ENCODE measurements at places on chromosomes 2 and 18.

DNA sequence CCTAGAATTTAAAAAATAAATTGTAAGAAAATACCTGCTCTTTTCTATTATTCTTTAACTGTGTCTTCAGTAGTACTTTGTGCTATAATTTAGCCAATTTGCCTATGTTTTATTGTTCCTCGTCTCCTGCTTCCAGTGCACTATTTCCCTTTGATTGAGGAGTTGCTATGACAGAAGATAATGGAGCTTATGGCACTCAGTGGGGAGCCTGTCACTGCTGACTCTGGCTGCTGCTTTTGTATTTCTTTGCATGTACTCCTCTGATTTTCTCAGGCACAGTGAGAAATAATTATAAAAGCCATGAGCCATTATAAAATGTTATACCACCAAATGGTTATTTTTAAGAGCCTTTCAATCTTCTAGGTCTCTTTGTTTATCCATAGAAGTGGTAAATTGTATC lies 1310.8 kb upstream of the SLC39A10 start:
- DNase-seq: peak; percentile 6

DNA sequence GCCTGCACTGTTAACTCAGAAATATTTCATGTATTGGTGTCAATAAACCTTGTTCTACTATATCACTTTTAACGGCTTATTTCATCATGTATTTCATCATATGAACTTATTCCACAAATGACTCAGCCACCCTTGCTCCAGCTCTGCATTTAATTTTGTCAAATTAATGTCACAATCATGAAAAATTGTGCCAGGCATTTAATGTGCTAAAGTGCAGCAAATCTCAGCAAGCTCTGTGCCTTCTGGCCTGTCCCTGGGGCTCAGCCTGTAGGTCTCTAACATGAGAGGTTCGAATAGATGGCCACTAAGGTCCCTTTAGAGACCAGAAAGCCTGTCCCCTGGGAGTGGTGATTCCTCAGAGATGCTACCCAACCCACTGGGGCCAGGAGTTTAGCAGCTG lies 28.6 kb downstream of the BOD1L2 start:
- DNase-seq: no peak

DNA sequence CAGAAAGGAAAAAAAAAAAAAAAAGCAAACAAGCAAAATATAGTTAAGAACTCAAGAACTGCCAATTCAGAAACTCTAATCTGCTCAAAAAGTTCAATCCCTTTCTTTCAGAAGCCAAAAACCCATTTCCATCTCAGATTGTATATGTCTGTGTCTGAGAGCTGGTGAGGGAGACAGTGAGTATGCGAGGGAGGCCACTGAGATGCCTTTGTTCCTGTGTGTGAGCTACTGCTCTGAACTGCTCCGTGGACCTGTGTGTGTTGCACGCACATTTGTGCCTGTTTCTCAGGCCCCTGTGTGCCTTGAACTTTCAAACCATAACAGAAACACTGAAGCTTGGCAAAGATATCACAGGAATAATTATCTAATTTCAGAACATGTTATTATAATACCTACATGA lies 2.5 kb upstream of the PKDCC start:
- no peak for DNase-seq

DNA sequence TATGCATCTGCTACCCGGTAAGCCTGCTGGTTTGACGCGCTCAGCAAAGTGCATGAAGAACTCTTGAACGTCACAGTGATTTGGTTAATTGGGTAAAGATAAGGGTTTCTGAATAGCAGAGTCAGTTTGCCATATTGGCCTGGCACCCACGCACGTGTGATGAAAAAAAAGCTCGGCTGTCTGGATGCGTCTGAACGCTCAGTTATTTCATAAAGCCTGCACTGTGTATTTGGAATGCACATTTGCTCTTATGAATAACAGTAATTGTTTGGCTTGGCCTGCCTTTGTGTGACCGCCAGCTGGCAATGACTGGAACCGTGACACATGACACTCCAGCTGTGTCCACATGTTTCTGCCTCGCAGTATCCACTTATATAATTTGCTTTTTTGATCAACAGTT lies 129.2 kb upstream of the MEIS1 start:
- no peak for DNase-seq

GRCh38 chr2:221402072-221402471 lies 170.0 kb downstream of the EPHA4 start:
- no peak for DNase-seq

DNA sequence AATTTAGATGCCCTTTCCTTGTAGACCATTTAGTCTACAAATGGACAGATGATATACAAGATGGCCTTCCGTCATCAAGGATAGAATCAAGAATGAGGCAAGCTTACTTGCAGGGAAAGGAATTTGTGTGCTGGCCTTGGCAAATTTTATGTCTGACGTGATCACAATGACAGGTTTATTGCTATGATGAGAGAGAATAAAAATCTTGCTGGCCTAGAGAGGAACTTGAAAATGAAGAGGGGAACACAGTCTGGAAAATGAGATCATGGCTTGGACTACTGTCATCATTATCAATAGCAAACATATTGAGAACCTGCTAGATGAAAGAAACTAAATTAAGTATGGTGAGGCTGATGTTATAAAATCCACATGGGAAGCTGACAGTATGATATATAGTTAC lies 66.0 kb downstream of the CSRNP3 start:
- DNase-seq: no peak

DNA sequence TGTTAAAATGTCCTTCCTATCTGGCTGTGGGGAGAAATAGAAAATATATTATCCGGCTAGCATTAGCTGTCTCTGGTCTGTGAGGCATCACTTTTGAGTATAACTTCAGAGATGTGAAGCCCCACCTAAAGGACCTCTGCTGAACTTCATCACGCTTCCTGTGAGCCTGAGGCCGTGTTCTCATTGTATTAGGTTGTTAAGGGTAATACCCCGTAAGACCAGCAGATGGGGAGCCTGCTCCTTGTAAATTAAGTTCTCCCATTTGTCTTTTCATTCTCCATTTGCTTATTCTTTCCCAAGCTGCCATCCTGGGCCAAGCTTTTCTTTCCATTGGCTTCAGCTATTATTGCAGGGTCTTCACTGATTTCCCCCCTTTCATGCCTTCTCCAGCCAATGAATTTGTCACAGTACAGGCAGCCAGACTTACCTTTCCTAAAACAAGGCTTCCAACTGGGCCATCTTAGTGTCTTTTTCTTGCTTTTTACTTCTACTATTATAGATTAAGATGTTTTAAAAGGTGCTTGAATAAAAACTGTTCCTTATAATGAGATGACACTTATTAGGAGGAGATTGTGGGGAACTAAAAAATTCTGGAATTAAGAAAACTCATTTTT lies 12.4 kb downstream of the NIF3L1 start:
- peak; percentile 87 for DNase-seq

DNA sequence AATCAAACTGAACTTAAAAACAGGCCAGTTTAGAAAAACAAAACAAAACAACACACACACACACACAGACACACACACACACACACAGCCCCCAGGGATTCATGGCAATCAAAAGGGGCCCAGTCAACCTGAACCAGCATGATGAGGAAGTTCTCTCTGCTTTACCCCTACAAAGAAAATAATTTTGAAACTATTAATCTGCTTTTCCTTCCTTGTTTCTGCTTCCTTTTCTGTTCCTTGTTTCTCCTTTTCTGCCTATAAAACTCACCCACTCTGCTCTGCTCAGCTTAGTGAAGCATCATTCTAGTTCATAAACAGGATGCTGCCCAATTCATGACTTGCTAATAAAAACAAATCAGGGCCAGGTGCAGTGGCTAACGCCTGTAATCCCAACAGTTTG lies 203.1 kb downstream of the RAB3GAP1 start:
- no peak for DNase-seq

GRCh38 chr2:45637440-45637839 lies 14.0 kb upstream of the PRKCE start:
- no peak for DNase-seq

GRCh38 chr2:143532061-143532460 lies 402.8 kb downstream of the ARHGAP15 start:
- no peak for DNase-seq

DNA sequence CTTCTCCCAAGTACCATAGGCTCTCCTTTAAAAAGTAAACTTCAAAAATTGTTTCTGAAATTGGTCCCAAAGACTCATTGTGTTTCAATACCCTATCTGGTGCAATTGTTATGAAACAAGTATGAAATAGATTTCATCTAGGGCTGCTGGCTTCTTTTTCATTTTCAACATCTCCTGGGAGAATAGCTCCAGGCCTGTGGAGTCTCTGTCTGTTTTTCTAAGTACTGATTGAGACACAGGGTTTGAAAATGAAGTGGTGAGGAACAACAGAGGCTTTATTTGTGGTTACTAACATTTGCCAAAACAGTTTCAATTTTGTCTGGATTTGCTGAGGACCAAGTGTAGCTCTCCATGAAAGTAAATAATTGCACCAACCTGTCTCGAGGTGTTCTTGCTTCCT lies 315.9 kb upstream of the LRATD1 start:
- no peak for DNase-seq

DNA sequence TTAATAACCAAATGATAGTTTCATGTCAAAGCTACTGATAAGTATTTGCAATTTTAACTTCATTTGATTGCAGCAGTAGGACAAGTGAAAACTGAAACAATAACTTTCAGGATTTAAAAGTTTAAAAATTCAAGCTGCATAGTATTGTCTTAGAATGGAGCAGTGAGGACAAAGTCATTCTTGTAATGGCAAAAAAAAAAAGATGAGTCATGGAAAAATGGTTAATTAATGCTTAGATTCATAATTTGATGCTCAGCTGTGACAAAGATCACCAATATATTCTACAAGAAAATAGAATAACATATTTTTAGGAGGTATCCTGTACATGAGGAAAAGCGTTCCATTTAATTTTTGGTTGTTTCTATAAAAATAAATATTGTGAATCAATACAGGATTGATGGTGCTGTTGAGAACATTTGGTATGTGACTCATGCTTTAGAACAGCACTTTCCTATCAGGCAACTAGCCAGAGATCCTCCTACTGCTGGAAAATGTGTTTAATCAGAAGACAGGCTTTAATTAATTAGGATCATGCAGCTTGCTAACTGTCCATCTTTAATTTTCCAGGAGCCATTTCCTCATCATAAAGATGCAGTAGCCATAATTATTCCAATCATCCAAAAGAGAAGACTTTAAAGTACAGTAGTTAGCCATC lies 239.0 kb upstream of the MMADHC start:
- peak; percentile 57 for DNase-seq

GRCh38 chr2:188853307-188853706 lies 120.9 kb upstream of the COL3A1 start:
- DNase-seq: no peak

- no peak for DNase-seq
Observed at GRCh38 chr2:767440-767839, 90.2 kb upstream of the TMEM18 start.

- DNase-seq: no peak
Observed at GRCh38 chr2:231581328-231581727, 11.3 kb upstream of the TEX44 start.

GRCh38 chr2:148021886-148022285 lies 995 bp downstream of the MBD5 start:
- no peak for DNase-seq

GRCh38 chr2:3587432-3587831 lies 7.5 kb upstream of the COLEC11 start:
- DNase-seq: no peak

- DNase-seq: peak; percentile 49
Observed at GRCh38 chr2:40228310-40228709, 223.6 kb downstream of the SLC8A1 start.

DNA sequence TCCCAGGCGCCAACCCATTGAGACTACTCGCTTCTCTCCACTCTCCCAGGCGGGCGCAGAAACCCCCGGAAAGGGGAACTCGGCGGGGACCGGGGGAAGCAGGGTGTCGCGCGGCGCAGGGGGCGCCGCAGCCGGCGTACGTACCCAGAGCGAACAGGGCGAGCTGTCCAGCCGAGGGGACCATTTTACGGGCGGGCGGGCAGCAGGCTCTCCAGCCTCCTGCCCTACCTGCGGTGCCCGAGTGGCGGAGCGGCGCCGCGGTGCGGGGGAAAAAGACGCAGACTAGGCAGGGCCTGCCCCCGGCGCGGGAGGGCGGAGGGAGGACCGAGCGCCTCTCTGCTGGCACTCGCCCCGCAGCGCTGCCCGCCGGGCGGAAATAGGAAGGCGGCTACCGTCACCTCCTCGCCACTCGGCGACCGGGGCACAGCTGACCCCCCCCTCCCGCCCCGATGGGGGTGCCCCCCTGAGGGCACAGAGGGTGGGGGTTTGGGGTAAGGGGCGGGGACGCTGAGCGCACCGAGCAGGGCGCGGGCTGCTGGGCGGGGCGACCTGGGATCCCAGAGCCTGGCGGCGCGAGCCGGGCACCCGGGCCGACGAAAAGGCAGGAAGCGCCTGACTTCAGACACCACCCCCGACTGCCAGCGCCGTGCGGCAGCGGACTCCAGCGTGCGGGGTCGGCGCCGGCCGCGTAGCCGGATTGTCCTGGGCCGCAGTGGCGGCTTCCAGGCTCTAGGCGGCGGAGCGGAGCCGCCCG lies at the start of gene TGFA:
Gene TGFA, minus strand, starts transcription at position 243 of the 754 bp plus-strand sequence. Its CDS starts 59 bp downstream, at position 184.
- peak; percentile 38 for DNase-seq

GRCh38 chr2:66984864-66985263 lies 412.3 kb upstream of the ETAA1 start:
- no peak for DNase-seq

DNA sequence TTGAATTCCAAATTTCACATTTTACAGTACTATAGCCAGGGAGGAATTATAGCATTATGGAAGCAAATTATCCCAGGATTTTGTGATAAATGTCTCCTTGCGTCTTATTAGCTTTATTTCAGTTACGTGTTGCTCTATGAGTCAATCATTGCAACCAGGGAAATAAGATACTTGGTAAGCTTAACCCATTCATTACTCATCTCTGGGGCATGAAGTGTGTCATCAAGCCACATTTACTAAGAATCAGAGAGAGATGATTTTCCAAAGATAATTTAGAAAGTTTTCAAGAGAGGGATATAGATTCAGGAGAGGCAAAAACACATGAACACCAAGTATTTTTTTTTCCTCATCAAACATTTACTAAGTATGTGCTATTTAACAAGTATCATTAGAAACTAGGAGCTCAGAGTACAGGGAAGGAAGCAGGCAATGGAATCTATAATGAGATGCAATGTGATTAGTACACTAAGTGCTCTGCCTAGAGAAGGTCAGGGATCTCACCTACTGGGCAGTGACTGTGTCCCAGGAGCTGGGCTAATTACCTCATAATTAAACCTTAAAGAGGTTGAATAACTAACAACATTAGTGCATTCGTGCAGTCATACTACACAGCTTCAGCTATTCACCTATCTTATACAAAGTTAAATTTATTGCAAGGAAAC lies 217.8 kb upstream of the NXPH2 start:
- no peak for DNase-seq

Measured in NCI-H1694 (cell line).